Stimulated activated CD8-positive, alpha-beta memory T cell treated with anti-CD3 and anti-CD28 coated beads, Interleukin-7, amount 100 ng/mL, for 4 hours (primary cell): ENCODE measurements at places on chromosomes 3 and 15.

DNA sequence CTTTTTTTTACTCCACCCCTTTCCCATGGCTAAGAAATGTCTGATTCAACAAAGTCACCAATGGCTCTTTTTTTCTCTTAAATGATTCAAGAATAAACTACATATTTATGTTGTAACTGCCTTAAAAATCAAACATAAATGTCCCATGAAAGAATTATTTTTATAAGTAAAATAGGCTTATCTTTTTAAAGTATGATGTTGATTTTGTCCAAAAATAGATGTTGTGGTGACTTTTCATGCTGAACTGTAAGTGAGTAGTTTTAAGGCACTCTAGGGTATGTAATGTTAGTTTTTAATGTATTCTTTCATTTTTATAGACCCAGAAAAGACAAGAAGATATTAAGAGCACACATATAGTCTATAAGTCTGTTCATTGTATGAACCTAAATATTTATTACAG is 594.9 kb downstream of the NLGN1 start:
- no peak for DNase-seq

- peak; percentile 24 for DNase-seq
Observed at GRCh38 chr15:86743283-86743903, 663.7 kb downstream of the AGBL1 start.

GRCh38 chr15:98935736-98936135 is 71.9 kb downstream of the PGPEP1L start:
- no peak for DNase-seq

- no peak for DNase-seq
Observed at GRCh38 chr3:169477790-169478189, 185.7 kb downstream of the MECOM start.

GRCh38 chr3:31763731-31764130 is 217.3 kb downstream of the OSBPL10 start:
- no peak for DNase-seq

DNA sequence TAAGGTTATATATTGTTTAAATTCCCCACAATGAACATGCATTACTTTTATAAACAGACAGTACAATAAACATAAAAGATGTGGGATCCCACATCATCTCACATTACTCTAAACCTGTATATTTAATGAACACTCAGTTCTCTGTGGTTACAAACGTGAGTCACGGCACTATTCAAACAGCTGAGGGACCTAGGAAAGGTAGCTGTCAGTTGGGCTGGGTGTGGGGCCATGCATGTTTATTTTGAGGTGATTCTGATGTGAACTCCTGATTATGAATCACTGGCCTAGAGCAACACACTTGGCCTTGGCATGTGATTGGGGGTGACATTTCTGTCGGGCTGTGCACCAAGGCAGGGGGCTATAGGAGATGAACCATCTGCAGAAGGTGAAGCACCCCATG is 147.6 kb upstream of the HACD2 start:
- no peak for DNase-seq

GRCh38 chr3:1734494-1735122 is 364.1 kb upstream of the CNTN4 start:
- no peak for DNase-seq

DNA sequence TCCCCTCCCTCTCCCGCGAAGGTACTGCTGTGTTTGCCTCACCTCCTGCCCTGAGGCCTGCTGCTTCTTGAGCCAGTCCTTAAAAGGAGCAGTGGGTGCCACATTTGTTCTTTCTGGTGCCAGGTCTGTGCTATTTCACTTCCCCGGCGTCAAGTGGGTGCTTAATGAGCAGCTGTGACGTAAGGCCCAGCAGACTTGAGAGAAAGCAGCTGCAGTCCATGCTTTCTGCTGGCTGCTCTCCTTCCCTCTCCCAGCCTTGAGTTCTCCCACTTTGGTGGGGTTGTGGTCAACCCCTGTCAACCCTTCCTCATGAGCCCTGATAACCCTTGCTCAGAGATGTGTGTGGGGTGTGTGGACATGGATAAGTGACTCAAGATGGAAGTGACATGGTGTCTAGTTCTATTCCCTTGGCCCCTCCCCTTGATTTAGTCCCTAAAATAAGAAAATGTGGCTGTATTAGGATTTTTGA is 6.9 kb downstream of the INAFM2 start:
- no peak for DNase-seq

DNA sequence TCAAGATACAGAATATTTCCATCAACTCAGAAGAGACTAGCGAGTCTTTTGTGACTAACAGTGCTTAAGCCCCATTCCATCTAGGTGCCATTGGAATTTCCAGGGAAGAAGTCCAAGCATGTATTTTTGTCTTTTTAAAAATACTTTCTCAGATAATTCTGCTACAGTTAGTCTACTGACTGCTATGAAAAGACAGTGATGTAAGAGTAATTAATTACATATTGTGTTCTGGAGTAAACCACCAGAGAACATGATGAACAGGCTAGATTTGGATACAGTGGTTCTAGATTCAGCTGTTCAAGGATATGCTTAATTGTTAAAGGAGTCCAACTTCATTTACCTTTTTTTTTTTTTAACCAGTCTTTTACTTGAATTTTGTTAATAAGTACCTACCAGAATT is 34.8 kb upstream of the PAK6 start:
- DNase-seq: no peak

GRCh38 chr3:130621824-130622223 is 104.8 kb downstream of the COL6A6 start:
- no peak for DNase-seq

DNA sequence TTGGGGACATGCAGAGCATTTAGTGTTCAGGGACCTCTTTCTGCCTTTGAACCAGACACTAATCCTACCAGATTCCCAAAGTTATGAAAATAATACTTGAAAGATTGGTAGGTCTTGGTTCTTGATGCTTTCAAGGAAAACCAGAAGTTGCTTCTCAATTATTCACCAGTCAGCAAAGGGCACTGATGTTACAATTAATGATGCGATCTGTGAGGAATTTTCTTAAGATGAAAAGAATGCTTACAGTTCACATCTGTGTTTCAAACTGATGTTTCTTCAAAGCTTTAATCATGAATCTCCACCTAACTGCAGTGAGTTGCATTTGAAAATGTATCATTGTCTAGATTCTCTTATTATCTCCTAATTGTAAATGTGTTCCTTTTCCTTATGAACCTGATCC is 161.0 kb downstream of the NAALADL2 start:
- DNase-seq: no peak

- DNase-seq: no peak
Observed at GRCh38 chr3:7812490-7812889, 689.1 kb upstream of the LMCD1 start.

DNA sequence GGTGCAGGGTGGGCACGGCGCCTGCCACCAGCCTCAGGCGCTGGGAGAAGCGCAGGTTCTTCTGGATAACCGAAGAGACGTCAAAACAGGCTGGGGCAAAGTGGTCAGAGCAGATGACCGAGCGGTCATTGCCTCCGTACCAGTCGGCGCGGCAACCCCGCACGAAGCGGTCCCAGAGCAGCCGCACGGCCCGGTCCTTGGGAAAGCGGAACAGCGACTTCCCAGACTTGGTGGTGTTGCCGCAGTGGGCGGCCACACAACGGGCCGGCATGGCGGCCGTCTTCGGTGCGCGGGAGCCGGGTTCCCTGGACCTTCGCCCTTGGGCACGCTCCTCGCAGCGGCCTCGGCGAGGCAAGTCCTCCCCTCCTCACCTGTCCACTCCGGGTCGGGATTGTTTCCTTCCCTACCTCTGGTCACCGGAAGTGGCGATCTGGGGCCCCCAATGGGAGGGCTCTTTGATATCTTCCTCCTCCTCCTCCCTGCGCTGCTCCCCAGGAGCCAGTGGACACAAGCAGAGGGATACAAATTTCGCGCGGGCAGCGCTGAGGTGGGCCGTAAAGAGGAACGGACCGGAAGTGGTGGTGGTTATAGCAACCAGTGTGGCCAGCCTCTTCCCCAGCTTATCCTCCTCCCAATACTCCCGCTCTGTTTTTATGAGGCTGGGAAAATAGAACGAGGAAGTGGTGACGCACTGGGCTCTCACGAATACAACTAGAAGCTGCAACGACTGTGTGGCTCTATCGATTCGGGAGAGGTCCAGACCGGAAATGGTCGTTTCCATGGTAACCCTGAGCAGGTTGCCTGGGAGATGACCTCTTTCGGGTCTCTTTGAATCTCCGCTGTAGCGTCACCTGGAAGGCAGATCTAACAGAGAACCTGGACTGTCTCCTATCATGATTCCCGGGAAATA is at the start of the genes LRRC49 and THAP10:
Gene LRRC49 (plus strand): TSS at position 825 of the 910 bp plus-strand sequence. CDS start 69 bp downstream, at position 894.
Gene THAP10 (minus strand): TSS at position 432 of the 910 bp plus-strand sequence. CDS start 161 bp downstream, at position 271.
- DNase-seq: no peak

DNA sequence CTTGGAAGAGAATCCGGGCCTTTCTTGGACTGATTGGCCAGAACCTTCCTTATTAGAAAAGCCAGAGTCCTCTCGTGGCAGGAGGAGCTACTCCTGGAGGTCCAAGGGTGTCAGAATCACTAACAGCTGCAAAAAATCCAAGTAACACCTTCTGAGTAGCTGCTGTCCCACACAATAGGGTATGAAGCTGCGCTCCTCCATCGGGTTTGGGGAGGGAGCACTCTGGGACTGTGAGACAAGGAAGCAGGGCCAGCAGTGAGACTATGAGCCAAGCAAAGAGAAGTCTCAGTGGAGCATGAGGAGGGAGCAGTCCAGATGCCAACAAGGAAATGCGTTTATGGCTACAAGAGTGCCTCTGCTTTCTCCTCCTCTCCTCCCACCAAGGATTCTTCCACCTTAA is 21.7 kb downstream of the SEMA3G start:
- DNase-seq: no peak

GRCh38 chr3:153892126-153892525 is 229.1 kb upstream of the ARHGEF26 start:
- DNase-seq: no peak

GRCh38 chr3:186381424-186382216 is 19.6 kb upstream of the DGKG start:
- no peak for DNase-seq

DNA sequence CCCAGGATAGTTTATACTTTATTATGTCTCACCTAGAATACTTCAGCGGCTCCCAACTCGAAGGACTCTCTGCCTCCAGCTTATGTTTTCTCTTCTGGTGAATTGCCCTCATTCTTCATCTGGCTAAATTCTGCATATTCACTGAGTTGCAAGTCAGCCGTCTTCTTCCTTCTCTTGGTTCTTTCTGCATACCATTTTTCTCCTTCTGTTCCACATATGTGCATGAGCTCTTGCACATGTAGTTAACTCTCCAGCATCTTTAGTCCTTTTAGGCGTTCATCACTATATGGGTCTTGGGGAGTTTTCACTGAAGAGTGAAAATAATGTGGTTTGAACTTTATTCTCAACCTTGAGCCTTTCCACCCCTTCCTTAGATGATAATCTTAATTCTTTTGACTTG is 70.1 kb downstream of the AP4E1 start:
- DNase-seq: no peak

GRCh38 chr3:112357930-112358780 is 25.2 kb downstream of the CD200 start:
- no peak for DNase-seq

DNA sequence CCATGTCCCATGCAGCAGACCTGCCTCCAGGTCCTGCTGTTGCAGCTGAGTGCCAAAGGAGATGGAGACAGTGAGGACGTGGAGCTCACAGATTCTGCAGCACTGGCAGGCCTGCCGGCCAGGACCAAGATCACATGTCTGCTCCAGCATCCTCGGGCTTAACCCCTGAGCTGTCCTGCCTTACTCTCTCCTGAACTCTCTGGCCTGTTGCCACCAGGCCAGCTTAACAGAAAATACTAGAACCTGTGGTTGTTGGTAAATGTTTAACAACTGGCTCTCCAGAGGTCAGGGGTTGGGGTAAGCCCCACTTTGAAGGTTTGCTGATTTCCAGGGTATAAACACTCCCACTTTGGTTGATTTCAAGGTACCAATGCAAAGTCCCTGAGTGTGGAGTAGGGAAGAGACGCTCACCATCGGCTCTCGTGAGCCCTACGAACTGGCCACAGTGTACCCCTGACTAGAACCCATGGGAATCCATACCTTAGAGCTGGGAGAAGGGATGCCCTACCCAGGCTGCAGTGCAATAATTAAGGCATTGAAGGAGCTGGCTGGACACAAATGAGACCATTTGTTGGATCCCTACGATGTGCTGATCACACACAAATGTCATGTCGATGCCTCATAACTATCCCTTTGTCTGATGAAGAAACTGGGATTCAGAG is 147.9 kb downstream of the OR4M2 start:
- no peak for DNase-seq

GRCh38 chr3:98521897-98522543 is 682 bp downstream of the CLDND1 start:
- DNase-seq: peak; percentile 30

DNA sequence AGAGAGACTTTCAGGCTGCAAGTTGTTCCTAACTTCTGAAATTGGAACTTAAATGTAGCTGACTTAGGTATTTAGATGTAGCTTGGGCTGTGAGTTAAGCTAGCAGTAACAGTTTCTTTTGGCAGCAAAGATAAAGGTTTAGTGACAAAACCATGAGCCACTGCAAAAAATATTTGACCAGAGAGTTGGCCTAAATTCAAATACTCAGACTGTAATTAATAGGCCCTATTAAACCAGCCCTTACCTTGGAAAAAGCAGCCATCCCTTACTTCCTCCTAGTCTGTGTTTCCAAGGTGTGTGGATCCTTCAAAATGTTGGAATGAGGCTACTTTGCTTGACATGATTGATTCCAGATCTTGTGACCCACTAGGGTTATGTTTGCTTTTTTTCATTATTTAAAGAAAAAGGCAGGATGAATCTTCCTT is 8.2 kb downstream of the TPM1 start:
- DNase-seq: no peak

GRCh38 chr3:100665230-100665629 is 44.1 kb upstream of the TFG start:
- peak; percentile 14 for DNase-seq

GRCh38 chr3:39146611-39147591 is 6.5 kb downstream of the CSRNP1 start:
- peak; percentile 71 for DNase-seq

DNA sequence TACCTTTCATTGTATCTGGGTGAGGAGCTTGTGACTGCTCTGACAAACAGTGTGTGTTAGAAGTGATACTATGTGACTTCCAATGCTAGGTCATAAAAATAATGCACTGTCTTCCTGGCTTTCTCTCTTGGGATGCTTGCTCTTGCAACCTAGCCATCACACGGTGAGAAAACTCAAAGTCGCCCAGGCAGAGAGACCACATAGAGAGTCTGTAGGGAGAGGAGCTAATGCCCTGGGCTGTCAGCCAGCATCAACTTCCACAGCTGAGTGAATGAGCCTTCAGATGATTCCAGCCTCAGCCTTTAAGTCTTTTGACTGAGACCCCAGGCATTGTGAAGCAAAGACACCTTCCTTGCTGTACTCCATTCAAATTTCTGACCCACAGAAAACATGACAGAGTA is 220.6 kb upstream of the SGO1 start:
- no peak for DNase-seq

GRCh38 chr3:134517791-134518190 is 31.9 kb downstream of the CEP63 start:
- no peak for DNase-seq
